ENCODE measurements at places on chromosomes 1 and 21. TPM values are rescaled to one million over a fixed set of nuclear protein-coding genes. Genes with fewer than 3 reads are reported as not detected.

Gene GABRD
- not detected for total RNA-seq

Gene S100A14
- total RNA-seq, result 0.39 TPM

Gene OR2G3
- not detected for total RNA-seq

Gene ACTA1
- not detected for total RNA-seq

Gene SPRR4
- total RNA-seq, result not detected

Gene LRRN2
- total RNA-seq, result not detected

Gene PLD5
- total RNA-seq, result not detected

Gene CYP4Z1
- not detected for total RNA-seq

Gene CAPN9
- total RNA-seq, result not detected

Gene LORICRIN
- total RNA-seq, result not detected

Gene CCDC30
- total RNA-seq, result 1.5 TPM

Gene TSTD1
- 0.73 TPM for total RNA-seq

Gene CCDC27
- total RNA-seq, result not detected

Gene OLFM3
- not detected for total RNA-seq

Gene CREG1
- total RNA-seq, result 46.9 TPM

Gene FYB2
- not detected for total RNA-seq

Gene IFNLR1
- total RNA-seq, result not detected

Gene OR2L13
- total RNA-seq, result not detected

Gene DYNLT4
- total RNA-seq, result not detected

Gene MIXL1
- total RNA-seq, result not detected

Gene NR1I3
- not detected for total RNA-seq

Gene PYHIN1
- total RNA-seq, result 0.20 TPM
